Stimulated activated CD8-positive, alpha-beta memory T cell treated with anti-CD3 and anti-CD28 coated beads, Interleukin-15, amount 100 ng/mL, for 4 hours (primary cell): ENCODE measurements at places on chromosomes 2 and 18.

DNA sequence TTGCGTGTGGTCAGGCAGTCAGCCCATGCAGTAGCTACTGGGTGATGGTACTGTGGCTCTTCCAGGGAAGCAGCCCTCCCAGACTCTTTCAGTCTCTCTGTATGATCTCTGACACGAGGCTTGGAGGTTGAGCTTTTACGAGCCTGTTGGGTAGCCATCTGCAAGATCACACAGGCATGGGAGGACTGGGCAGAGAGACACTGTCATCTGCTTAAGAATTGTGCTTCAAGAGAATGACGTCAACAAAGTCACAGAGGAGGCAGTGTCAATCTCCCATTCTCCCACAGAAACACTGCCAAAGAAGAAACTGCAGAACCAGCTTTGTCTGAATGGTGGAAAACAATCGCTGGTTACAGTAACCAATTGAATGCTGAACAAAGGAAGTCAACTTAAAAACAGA is 78.4 kb upstream of the MC2R start:
- no peak for DNase-seq

DNA sequence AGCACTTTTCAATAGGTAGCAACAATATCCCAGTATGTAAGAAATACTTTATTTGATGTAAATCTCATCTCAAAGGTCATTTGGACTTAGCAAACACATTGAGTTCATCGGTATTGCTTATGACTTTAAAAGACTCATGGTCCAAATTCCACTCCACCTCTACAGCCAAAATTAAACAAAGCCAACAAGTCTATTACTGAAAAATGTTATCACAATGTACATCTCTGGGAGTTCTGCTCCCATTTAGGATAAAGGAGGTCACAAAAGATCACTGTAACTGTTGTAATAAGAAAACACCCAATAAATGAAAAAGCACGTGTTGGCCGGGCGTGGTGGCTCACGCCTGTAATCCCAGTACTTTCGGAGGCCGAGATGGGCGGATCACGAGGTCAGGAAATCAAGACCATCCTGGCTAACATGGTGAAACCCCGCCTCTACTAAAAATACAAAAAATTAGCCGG is 50.0 kb downstream of the ESCO1 start:
- no peak for DNase-seq

DNA sequence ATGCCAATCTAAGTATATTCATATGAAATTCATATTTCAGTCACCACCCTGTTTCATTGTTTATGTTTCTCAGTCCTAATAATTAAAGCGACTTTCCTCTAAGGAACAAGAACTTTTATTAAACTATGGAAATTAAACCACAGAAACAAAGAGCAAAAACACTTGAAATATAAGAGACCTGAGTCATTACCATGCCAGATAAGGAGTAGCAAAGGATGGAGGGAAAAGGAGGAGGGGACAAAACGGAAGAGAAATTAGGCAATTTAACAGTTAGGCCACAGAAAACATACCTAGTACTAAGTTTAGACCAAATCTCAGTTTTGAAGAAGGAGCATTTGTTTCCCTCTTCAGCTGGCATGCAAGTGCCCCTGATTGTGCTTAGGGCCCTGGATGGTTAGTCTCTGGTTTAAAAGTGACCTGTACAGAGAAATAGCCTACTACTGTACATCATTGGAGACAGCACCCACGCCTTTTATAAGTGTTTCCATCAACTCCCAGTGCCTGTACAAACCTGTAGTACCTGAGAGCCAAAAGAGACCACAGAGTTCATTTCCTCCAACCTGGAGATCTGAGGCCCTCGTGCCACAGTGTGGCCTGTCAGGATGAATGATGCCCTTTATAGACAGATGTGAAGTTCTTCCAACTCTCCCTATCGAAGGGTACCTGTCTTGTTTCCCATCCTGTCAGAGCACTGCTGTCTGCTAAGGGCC is 74.5 kb downstream of the SPATS2L start:
- DNase-seq = no peak

GRCh38 chr2:127560201-127560930 is 24.9 kb downstream of the MYO7B start:
- DNase-seq = no peak

DNA sequence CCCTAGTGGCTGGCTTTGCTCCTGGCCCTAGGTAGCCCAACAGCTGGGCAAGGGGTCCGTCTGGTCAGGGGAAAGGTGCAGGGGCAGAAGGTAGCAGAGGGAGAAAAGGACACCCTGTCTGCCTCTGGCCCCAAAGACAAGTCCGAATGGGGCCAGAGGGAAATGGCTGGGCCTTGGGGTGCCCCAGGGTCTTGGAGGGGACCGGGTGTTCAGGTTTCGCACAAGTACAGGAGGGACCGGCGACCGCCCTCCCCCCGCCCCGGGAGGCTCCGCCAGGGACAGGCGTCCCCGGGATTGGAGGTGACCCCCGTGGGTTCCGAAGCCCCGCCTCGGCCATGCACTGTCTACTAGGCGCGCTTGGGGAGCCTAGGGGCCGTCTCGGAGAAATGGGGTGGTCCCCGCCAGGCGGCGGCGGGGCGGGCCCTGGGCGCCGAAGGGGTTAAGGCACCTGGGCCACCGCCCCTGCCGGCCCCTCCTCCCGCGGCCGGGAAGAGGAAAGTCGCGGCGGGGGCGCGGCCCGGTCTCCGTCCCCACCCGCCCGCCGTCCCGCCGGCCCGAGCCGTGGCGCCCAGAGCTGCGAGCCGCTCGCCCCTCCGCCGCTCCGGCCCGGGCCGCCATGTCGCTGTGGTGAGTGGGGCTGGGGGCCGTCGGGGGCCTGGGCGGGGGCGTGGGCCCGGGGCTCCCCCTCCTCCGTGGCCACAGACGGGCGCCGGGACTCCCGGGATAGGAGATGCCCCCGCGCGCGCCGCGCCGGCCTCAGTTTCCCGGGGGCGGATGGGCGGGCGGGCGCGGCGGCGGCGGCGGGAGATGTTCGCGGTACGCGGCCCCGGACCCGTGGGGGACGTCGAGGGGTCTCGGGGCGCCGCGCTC is at the start of gene B3GNT7:
Gene B3GNT7 (plus strand): TSS at position 523 of the 870 bp plus-strand sequence. CDS start 94 bp downstream, at position 617.
- DNase-seq = no peak

- DNase-seq = no peak
Observed at GRCh38 chr2:212649646-212650045, 111.0 kb upstream of the ERBB4 start.
